Natural killer cell treated with Interleukin-12 subunit alpha and Interleukin-12 subunit beta and Interleukin-15 and Interleukin-18, amount 100 ng/mL, for 72 hours (primary cell): ENCODE measurements at places on chromosomes 11 and 22. TPM values are rescaled to one million over a fixed set of nuclear protein-coding genes. Genes with fewer than 3 reads are reported as not detected.

Gene BUD13
- 23.1 TPM for total RNA-seq

Gene ZP1
- total RNA-seq, result not detected

DNA sequence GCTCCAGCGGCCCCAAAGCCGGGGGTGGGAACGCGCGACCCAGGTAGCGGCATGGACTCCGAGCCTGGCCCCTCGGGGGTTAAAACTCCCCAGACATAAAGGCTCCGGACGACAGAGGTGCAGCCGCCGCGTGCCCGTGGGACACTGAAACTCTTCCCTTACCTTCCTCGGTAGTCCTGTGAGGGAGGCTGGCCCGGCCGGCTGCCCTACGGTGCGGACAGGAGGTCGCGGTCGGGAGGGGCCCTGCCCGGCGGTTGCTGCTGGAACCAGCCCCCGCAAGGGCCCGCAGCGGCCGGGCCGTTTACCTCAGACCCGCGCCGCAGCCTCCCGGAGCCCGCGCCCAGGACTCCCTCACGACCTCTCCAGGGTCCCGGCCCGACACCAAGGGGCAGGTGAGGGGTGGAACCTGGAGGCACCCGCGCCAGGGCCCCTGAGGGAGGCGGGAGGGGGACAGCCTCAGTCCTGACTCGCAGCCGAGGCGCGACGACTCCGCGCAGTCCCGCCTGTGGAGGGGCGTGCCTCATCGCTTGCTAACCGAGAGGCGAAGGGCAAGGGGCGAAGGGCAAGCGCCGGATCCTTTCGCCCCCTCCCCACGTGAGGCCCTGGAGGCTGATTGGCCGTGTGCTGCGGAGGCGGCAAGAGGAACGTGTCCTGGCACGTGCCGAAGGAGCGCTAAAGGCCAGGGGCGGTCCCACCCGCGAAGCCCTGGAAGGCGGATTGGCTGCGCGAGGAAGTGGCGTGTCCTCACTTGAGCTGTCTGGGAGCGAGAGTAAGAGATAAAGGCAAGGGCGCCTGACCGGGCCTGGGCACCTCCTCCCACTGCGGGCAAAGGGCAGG, at the start of gene UPB1:
Gene UPB1, plus strand, starts transcription at position 805 of the 837 bp plus-strand sequence. CDS start 72 bp downstream, outside the sequence.
- peaks cover 23% of the 10 kb centered on the region for H3K27me3 ChIP-seq
- no peak within 1 kb of the TSS for H3K27ac ChIP-seq
- H3K36me3 ChIP-seq, result no peaks in the 10 kb centered on the region
- DNase-seq, result no peak
- peaks cover 10% of the 10 kb centered on the region for H3K4me1 ChIP-seq
- no peak within 1 kb of the TSS for H3K4me3 ChIP-seq

DNA sequence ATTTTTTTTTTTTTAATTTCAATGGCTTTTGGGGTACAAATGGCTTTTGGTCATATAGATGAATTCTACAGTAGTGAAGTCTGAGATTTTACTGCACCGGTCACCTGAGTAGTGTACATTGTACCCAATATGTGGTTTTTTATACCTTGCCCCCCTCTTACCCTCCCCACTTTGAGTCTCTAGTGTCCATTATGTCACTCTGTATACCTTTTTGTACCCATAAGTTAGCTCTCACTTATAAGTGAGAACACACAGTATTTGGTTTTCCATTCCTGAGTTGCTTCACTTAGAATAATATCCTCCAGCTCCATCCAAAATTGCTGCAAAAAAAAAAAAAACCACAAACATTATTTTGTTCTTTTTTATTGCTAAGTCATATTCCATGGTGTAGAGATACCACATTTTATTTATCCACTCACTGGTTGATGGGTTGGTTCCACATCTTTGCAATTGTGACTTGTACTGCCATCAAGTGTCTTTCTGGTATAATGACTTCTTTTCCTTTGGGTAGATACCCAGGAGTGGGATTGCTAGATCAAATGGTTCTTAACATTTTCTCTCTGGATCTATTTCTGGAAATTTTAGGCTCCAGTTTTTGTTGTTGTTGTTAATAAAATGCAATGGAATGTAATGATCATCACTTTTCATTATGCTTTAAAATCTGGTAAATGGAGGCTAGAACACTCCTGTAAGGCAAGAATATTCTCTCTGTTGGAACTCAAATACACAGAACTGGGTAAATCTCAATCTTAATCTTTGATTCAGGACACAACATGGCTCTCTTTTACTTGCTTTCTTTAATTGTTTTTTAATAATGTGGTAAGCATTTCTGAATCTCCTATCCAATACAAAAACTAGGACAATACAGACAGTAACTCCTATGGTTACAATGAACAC, 10.3 kb downstream of the NEAT1 start:
- H3K4me3 ChIP-seq, result peak overlapping the region; percentile 98
- DNase-seq, result peak; percentile 31
- H3K36me3 ChIP-seq, result peaks cover 11% of the 10 kb centered on the region
- H3K27ac ChIP-seq, result peak overlapping the region; percentile 100

DNA sequence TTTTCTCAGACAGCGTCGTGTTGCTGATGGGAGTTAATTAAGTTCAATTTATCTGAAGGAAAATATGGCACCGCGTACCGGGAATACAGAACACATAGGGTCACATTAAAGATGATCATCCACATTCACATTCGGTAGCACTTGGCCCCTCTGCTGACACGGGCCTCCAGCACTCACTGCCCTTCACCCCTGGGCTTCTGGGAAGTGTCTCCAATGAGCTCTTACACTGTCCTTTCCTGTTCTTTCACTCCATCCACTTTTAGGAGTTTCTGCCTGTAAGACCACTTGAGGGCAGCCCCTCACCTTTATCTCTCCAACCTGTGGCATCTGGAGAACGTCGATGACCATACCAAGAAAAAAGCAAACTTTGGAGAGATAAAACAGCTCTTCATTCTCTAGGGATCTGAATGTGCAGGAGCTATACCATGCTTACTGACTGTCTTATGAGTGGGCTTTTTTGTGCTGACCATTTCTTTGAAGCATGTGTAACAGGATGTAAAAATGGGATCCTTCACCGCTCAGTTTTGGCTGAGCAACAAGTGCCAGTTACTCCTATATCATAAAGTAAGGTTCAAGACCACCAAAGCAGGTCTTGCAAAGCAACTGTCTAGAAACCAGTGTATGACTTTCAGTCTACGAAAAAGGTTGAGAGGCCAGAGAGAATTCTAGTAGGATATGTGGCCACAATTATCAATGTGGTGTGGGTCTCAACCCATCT, 1.1 kb upstream of the SERGEF start:
- H3K4me3 ChIP-seq, result peak overlapping the region; percentile 91
- no peak for DNase-seq
- H3K4me1 ChIP-seq, result peaks cover 25% of the 10 kb centered on the region
- no peaks in the 10 kb centered on the region for H3K27me3 ChIP-seq

Gene LMO2
- total RNA-seq, result not detected

DNA sequence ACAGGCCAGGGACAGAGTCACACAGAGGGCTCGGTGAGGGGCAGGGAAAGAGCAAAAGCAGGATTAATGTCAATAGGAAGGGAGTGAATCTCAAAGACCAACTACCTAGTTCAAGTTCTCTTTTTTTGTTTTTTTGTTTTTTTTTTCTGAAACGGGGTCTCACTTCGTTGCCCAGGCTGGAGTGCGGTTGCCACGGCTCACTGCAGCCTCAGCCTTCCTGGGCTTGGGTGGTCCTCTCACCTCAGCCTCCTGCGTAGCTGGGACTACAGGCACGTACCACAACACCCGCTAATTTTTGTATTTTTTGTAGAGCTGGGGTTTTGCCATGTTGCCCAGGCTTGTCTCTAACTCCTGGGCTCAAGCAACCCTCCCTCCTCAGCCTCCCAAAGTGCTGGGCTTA, 9.7 kb upstream of the BCL9L start:
- no peak overlapping the region for H3K4me3 ChIP-seq
- H3K36me3 ChIP-seq, result no peaks in the 10 kb centered on the region
- no peak overlapping the region for H3K27ac ChIP-seq
- no peak for DNase-seq
- H3K27me3 ChIP-seq, result peaks cover 15% of the 10 kb centered on the region

DNA sequence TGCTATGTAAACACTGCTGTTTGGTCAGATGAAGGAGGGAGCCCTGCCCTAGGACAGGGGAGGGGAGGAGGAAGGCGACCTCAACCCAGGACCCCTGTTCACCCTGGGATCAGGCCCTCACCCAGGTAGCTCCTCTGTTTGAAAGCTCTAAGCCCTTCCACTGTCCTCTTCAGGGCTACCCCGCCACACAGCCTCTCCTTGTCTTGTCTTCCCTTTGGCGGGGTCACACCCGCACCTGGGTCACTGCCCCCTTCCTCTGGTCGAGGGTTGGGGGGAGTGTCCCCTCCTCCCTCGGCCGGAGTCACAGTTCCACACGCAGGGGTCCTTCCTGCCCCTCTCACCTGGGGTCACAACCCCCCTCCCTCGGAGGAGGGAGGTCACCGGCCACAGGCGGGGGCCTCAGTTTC, 463 bp upstream of the PTPMT1 start:
- no peaks in the 10 kb centered on the region for H3K36me3 ChIP-seq
- DNase-seq, result no peak
- peak overlapping the region; percentile 75 for H3K4me3 ChIP-seq
- H3K27ac ChIP-seq, result peak overlapping the region; percentile 60

Gene NXPE4
- not detected for total RNA-seq

DNA sequence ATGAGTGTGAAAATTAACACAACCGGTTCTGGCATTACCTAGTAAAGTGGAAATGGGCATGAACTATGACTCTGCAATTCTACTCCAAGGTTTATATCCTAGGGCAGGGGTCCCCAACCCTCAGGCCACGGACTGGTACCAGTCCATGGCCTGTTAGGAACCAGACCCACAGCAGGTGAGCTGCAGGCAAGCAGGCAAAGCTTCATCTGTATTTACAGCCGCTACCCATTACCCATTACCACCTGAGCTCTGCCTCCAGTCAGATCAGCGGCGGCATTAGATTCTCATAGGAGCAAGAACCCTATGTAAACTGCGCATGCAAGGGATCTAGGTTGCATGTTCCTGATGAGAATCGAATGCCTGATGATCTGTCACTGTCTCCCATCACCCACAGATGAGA, 49.8 kb downstream of the MORC2 start:
- peaks cover 22% of the 10 kb centered on the region for H3K4me1 ChIP-seq
- H3K36me3 ChIP-seq, result no peaks in the 10 kb centered on the region
- no peaks in the 10 kb centered on the region for H3K27me3 ChIP-seq
- no peak for DNase-seq
- no peak overlapping the region for H3K4me3 ChIP-seq

- H3K4me1 ChIP-seq, result peaks cover 38% of the 10 kb centered on the region
- no peak for DNase-seq
- H3K27me3 ChIP-seq, result no peaks in the 10 kb centered on the region
- H3K4me3 ChIP-seq, result no peak overlapping the region
- peaks cover 48% of the 10 kb centered on the region for H3K36me3 ChIP-seq
Measured at GRCh38 chr22:46180370-46181137, 30.2 kb downstream of the PPARA start.

- no peak for DNase-seq
- no peak overlapping the region for H3K4me3 ChIP-seq
- peaks cover 6% of the 10 kb centered on the region for H3K4me1 ChIP-seq
- H3K27me3 ChIP-seq, result no peaks in the 10 kb centered on the region
- no peaks in the 10 kb centered on the region for H3K36me3 ChIP-seq
- H3K27ac ChIP-seq, result no peak overlapping the region
Measured at GRCh38 chr22:46662226-46662625, 42.0 kb downstream of the GRAMD4 start.

GRCh38 chr11:44630511-44631210, 65.2 kb downstream of the CD82 start:
- H3K36me3 ChIP-seq, result no peaks in the 10 kb centered on the region
- no peak overlapping the region for H3K27ac ChIP-seq
- DNase-seq, result no peak
- peaks cover 23% of the 10 kb centered on the region for H3K27me3 ChIP-seq
- H3K4me3 ChIP-seq, result no peak overlapping the region

DNA sequence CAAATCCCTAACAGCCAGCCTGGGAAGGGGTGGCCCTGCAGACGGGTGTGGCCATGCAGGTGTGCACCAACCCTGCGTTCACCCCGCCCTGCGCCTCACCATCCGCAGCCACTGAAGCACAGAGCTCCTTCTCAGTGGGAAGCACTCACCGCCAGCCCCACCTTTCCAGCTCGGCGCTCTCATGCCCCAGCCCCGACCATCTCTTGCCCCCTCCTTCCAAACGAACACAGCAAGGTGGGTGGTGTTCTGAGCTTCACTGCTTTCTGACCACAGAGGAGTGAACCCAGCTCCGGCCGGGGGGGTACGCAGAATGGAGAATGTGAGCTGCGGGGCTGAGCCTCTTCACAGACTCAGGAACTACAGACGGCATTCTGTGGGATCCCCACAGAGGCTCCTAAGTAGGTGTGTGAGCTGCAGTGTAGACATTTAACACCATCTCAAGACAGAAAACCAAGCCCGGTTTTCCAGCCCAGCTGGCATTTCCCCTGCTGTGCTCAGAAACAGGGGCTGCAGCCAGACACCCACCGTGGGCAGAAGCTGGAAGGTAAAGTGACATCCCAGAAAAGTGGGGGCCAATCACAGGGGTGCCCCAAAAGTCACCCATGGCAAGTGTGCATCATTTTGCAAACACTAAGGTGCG, 88.4 kb upstream of the RTL6 start:
- peaks cover 28% of the 10 kb centered on the region for H3K27me3 ChIP-seq
- peaks cover 6% of the 10 kb centered on the region for H3K4me1 ChIP-seq
- peak; percentile 23 for DNase-seq
- no peaks in the 10 kb centered on the region for H3K36me3 ChIP-seq
- H3K27ac ChIP-seq, result no peak overlapping the region

- H3K27ac ChIP-seq, result no peak overlapping the region
- H3K27me3 ChIP-seq, result peaks cover 25% of the 10 kb centered on the region
- H3K4me3 ChIP-seq, result no peak overlapping the region
- no peaks in the 10 kb centered on the region for H3K36me3 ChIP-seq
- no peak for DNase-seq
Measured at GRCh38 chr11:126793596-126793995, 207.0 kb downstream of the KIRREL3 start.

GRCh38 chr11:75516886-75517285, 8.9 kb downstream of the GDPD5 start:
- H3K4me1 ChIP-seq, result peaks cover 28% of the 10 kb centered on the region
- no peaks in the 10 kb centered on the region for H3K27me3 ChIP-seq
- DNase-seq, result no peak

Gene DEFB131B
- total RNA-seq, result not detected

DNA sequence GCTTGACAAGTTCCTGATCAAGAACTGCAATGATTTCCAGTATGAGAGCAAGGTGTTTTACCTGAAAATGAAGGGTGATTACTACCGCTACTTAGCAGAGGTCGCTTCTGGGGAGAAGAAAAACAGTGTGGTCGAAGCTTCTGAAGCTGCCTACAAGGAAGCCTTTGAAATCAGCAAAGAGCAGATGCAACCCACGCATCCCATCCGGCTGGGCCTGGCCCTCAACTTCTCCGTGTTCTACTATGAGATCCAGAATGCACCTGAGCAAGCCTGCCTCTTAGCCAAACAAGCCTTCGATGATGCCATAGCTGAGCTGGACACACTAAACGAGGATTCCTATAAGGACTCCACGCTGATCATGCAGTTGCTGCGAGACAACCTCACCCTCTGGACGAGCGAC, 12.0 kb downstream of the YWHAH start:
- H3K4me3 ChIP-seq, result no peak overlapping the region
- no peak for DNase-seq
- H3K36me3 ChIP-seq, result peaks cover 22% of the 10 kb centered on the region
- H3K4me1 ChIP-seq, result peaks cover 45% of the 10 kb centered on the region
- H3K27ac ChIP-seq, result peak overlapping the region; percentile 68
- H3K27me3 ChIP-seq, result no peaks in the 10 kb centered on the region
